Activated CD8-positive, alpha-beta memory T cell treated with anti-CD3 and anti-CD28 coated beads for 4 hours (primary cell): ENCODE measurements at places on chromosomes 6 and 20.

GRCh38 chr6:109816452-109817374 lies 125.6 kb downstream of the FIG4 start:
- no peak for DNase-seq

DNA sequence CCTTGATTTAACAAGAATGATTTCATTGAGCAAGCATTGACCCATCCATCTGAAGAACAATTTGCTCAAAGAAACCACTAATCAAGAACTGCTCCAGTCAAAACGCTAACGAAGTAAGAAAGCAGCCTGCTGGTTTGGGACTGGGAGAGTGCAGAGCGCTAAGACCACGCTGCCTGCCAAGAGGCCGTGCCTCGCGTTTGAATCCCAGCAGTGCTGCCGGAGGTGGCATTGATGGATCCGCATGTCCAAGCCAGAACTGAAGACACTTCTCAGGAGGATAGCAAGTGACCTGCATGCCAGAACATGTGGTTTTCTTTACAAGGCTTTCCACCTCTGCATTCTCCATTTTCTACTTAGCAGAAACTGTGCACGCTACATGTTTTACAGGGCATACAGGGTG lies 105.2 kb upstream of the FOXC1 start:
- DNase-seq = no peak

- DNase-seq = no peak
These were observed 159.2 kb downstream of the RPS12 start for GRCh38 chr6:132973514-132973993.

DNA sequence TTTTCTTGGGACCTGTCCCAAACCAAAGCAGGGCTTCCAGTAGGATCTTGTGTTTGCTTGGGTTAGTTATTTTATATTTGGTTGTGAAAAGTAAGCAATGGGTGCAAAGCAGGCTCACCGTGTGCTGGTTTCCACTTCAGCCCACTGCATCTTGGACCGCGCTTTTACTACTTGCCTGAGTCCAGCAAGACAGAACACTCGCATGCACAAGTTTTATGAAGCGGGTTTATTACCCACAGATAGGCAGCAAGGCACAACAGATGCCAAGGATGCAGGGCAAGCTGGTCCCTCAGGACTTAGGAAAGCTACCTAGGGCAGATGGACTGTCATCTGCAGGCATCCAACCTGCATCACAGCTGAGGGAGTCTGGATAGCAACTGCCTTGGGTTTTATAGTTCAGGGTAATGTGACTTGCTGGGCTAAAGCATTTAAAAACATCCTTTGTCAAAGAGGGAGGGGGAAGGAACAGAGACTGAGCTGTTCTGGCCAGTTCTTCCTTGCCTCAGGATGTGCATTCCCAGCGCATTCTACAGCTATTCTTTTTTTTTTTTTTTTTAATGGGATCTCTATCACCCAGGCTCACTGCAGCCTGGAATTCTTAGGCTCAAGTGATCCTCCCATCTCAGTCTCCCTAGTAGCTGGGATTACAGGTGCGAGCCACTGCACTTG lies 18.5 kb downstream of the CITED2 start:
- DNase-seq = no peak

GRCh38 chr6:158067436-158068015 lies 85.9 kb downstream of the SYNJ2 start:
- no peak for DNase-seq

GRCh38 chr6:113488061-113488460 lies 369.1 kb upstream of the MARCKS start:
- DNase-seq = no peak

- no peak for DNase-seq
These were observed 73.4 kb downstream of the PRDM1 start for GRCh38 chr6:106159531-106159940.

- DNase-seq = no peak
These were observed 47.5 kb upstream of the CRISP1 start for GRCh38 chr6:49913636-49914375.

GRCh38 chr20:19583532-19584175 lies 174.4 kb upstream of the RIN2 start:
- no peak for DNase-seq

GRCh38 chr6:152246554-152247337 lies 390.4 kb downstream of the SYNE1 start:
- DNase-seq = no peak

GRCh38 chr6:113762641-113763040 lies 94.5 kb upstream of the MARCKS start:
- DNase-seq = no peak
